ENCODE measurements at places on chromosomes 7 and 10.

- no peak for DNase-seq
Measured at GRCh38 chr10:110056822-110057221, 49.0 kb downstream of the ADD3 start.

DNA sequence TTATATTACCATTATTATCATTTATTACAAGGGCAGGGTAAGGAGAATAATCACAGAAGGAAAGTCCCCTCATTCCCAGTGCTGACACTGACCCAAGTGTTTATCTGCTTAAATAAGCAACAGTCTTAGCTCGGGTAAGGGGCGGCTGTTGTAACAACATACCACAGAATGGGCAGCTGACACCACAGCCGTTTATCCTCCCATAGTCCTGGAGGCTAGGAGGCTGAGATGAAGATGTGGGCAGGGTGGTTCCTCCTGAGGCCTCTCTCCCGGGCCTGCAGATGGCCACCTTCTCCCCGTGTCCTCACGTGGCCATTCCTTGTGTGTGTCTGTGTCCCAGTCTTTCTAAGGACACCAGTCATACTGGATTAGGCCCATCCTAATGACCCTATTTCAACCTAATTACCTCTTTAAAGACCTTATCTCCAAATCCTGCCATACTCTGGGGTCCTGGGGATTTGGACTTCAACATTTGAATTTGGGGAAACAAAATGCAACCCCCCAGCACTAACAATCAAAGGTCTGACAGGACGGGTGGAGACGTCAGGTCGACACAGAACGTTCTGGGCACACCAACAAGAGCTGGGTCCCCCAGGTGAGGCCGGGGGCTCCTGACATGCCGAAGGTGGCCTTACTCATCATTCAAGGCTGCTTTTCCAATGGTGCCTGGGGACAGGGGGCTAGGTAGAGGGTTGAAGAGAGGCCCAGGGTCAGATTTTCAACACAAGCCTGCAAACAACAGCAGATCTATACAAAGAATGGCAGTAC lies 93.5 kb downstream of the TNS3 start:
- no peak for DNase-seq

- no peak for DNase-seq
Measured at GRCh38 chr10:88886557-88886956, 6.5 kb downstream of the STAMBPL1 start.

DNA sequence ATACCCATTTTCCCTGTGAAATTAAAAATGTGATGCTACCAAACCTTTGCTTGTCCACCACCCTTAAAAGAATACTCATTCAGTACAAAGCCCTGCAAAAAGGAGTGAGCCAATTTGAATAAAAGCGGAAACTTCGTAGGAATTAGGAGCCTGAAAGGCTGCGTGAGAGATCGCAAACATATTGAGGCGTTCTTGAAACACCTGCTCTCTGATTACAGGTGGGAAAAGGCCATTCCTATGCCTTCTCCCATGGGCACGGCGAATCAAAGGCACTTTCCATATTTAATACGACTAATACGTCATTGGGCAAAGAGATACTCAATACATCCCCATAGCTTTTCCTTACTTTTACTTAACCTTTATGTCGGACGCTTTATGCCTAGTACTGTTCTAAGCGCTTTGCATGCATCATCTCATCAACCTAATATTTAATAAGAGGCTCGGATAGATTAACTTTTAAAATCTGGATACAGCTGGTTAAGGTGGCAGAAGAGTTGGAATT lies 30.9 kb upstream of the KMT2E start:
- DNase-seq = no peak

GRCh38 chr7:141045126-141045841 lies 28.6 kb upstream of the TMEM178B start:
- no peak for DNase-seq

DNA sequence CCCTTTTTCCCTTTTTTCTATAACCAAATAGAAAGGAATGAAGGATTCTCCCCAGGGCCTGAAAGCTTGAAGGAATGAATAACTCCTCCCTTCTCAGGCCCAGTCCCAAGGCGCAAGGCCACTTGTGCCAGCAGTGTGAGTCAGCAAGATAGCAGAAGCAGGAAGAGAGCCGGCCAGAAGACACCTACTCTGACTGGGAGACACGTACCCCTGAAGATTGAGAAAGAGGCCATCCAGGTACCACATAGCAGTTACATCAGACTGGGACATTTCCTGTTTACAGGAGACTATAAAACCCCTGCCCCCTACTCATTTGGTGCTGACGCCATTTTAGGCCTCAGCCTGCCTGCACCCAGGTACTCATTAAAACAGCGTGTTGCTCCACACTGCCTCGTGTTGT lies 65.5 kb downstream of the LRRC17 start:
- DNase-seq = no peak

GRCh38 chr7:7251742-7252141 lies 69.4 kb downstream of the C1GALT1 start:
- no peak for DNase-seq

DNA sequence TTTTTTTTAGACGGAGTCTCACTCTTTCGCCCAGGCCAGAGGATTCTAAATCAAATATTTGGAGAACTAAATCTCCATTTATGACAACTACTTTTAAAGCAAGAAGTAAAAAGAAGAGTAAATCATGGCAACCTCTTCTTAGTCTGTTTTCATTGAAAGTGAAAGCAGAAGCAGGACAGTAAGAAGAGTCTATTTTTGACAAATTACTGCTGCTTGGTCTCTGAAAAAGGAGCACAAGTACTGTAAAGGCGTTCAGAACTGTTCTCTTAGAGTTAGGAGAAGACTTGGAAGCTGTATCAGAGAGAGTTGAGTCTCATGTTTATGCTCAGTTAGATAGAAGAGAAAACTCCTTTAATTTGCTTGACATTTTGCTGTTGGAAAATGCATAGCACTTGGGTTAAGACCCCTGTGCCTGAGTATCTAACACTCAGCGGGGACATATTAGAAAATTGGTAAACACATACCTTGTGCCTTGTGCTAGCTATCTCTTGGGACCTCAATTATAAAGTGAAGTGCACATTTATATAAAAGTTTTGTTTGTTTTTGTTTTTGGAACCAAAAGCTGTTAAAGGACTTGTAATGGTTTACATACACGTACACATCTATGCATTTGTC lies 433.0 kb downstream of the ANKRD7 start:
- no peak for DNase-seq

DNA sequence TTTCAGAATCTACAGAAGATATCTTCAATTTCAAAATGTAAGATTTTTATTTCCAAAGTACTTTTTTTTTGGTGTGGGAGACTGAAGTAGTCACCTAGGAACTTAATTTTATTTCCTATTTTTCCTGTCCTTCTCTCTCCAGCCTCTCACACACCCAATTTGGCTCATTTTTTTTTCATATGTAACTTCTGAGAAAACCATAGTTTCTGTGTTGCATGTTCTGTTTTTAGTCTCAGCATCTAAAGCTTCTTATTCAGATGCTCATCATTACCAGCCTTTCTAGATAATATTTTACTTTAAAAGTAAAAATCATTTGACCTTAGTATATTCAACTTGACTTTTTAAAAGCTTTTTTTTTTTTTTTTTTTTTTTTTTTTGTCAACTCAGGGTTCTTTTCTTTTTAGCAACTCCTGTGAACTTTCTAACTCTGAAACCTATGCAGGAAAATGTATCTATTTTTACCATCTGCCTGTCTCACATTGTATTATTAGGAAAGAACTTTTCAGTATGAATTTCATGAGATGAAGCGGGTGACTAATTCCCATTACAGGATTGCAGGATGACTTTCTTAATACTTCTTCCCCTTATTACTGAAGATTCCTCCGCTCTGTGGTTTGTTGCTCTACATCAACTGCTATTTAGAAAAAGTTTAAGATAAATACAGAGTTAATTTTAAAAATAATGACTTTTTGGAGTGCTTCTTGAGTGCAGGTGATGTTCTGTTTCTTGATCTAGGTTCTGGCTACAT lies 73.6 kb upstream of the LSM8 start:
- no peak for DNase-seq

- no peak for DNase-seq
Measured at GRCh38 chr10:97718178-97718577, 4.6 kb downstream of the MARVELD1 start.

DNA sequence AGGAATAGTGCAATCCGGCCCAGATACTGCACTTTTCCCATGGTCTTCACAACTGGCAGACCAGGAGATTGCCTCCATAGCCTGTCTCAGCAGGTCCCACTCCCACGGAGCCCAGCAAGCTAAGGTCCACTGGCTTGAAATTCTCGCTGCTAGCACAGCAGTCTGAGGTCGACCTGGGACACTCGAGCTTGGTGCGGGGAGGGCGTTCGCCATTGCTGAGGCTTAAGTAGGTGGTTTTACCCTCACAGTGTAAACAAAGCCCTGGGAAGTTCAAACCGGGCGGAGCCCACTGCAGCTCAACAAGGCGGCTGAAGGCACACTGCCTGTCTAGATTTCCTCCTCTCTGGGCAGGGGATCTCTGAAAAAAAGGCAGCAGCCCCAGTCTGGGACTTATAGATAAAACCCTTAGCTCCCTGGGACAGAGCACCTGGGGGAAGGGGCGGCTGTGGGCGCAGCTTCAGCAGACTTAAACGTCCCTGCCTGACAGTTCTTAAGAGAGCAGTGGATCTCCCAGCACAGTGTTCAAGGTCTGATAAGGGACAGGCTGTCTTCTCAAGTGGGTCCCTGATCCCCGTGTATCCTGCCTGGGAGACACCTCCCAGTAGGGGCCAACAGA lies 293.5 kb upstream of the GALNT17 start:
- DNase-seq = no peak

DNA sequence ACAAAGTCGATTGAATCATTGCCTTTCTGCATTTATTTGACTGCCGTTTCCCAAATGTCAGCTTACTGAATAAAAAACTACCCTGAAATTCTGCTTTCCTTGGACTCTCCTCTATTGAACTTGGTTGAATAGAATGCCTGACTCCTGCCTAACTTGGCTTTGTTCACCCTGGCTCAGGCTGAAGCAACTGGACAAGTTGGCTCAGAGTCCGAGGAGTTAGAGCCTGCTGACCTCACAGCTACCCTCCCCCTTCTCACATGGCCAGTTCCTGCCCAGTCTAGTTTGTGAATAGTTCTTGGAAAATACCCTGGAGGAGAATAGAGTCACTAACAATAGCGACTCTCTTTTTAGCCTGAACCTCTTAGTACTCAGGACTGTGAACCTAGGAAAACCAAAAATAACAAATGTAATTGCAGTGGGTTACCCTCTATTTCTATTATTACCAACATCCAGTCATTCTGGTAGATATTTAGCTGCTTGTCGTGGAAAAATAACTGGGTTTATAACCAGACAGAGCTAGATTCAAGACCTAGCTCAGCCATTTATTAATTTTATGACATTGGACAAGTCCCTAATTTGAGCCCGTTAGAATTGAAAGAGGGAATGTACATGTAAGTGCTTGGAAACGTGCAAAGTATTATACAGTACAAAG lies 17.3 kb upstream of the NRBF2 start:
- DNase-seq = no peak

GRCh38 chr10:103573205-103573487 lies 79.6 kb downstream of the NEURL1 start:
- DNase-seq = no peak

DNA sequence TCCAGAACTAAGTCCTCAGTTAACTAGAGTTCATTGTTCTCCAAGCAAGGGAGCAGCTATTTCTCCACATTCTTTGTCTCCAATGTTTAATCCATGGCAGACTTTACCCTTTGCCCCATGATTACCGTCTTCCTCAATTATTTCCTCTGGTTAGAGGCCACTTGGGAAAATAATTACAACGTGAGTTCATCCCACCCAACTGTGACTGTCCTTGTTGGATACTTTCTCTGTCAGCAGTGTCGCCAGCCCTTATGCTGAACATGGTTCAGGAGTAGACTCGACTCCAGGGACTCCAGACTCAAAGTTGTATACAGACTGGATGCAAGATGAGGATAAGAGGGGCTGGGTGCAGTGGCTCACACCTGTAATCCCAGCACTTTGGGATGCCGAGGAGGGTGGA lies 17.1 kb upstream of the SEPHS1 start:
- DNase-seq = no peak

DNA sequence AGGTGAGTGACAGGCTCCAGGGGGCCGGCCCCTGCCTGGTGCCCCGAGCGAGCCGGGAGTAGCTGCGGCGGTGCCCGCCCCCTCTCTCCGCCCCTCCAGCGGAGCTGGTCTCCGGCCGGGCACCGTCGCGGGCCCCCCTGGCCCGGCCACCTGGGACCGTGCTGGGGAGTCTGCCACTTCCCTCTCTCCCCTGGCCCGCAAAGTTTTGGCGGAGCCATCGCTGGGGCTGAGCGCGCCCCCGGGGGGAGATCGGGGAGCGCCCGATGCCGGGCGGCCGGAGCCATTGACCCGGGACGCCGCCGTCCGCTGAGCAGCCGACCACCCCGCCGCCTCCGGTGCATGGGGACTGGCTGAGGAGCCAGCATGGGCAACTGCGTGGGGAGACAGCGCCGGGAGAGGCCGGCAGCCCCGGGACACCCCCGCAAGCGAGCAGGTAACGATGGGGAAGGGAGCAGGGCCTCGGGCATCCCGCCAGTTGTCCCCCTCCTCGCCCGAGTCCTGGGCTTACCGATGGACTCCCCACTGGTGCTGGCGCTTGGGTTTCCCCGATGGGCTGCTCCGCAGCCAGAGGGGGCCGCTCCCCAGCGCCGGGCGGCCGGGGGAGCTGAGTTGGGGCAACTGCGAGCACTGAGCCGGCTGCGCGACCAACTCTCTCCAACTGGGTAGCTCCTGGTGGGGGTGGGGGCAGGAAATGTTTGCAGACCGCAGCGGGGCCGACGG lies at the start of gene UBTD1:
TSS of gene UBTD1 (plus strand) at position 84 of the 720 bp plus-strand sequence. CDS start at position 364, 280 bp downstream.
- DNase-seq = peak; percentile 51

- DNase-seq = no peak
Measured at GRCh38 chr10:119755446-119755845, 29.6 kb downstream of the INPP5F start.

GRCh38 chr7:95126053-95126709 lies 198.2 kb downstream of the PON1 start:
- no peak for DNase-seq

DNA sequence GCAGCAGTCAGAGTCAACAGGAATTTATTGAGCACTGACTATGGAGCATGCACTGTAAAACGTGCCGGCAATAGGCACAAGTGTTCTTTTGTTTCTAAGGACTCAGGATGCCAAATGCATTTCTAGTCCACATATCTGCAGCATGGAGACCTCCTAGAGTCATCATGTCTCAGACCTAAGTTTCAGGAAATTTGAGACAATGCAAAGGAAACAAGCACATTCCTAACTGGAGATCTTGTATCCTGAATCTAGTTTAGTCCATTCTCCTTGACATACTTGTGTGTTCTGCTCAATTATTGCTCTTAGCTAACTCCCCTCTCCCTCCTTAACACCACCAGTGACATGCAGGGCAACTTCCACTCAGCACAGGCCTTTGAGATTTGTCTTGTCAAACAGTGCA lies 173.2 kb downstream of the ZNF438 start:
- no peak for DNase-seq

- DNase-seq = no peak
Measured at GRCh38 chr10:45553155-45553554, 119.4 kb downstream of the ZFAND4 start.

DNA sequence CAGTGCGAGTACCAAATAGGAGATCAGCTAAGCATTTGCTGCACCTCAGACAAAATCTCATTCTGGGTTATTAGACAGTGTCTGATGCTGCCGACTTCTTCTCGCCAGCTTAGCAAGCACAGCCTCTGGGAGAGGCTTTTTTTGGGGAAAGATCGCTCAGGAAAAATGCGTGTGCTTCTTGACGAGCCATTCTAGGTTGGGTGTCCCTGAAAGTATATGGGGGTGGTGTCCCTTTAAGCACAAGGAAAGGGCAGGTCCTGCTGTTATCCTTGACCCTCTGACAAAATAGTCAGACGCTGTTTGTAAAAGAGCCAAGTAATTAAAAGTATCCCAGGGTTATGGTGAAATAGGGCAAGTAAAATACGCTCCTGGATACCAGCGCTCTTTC lies 540.1 kb upstream of the FZD8 start:
- DNase-seq = no peak

GRCh38 chr7:116872026-116872425 lies 9.6 kb downstream of the CAPZA2 start:
- no peak for DNase-seq
